ENCODE measurements at places on chromosomes 13 and 19.

DNA sequence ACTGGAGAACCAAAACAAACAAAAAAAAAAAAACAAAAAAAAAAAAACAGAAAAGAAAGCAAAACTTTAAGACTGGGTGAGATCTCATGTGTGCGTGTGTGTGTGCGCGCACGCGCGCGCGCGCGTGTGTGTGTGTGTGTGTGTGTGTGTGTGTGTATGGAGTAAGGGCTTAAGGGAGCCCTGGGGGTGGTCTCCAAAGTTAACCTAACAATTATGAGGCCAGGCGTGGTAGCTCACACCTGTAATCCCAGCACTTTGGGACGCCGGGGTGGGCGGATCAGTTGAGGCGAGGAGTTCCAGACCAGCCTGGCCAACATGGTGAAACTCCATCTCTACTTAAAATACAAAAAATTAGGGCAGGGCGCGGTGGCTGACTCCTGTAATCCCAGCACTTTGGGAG is 46.7 kb downstream of the CYP4F22 start:
- DNase-seq: no peak

- DNase-seq: no peak
These were observed 24.5 kb downstream of the UQCRFS1 start for GRCh38 chr19:29188289-29189032.

GRCh38 chr13:43797869-43798268 is 11.1 kb upstream of the ENOX1 start:
- DNase-seq: peak; percentile 36

- DNase-seq: no peak
These were observed 145.6 kb downstream of the FLT1 start for GRCh38 chr13:28349371-28349770.

DNA sequence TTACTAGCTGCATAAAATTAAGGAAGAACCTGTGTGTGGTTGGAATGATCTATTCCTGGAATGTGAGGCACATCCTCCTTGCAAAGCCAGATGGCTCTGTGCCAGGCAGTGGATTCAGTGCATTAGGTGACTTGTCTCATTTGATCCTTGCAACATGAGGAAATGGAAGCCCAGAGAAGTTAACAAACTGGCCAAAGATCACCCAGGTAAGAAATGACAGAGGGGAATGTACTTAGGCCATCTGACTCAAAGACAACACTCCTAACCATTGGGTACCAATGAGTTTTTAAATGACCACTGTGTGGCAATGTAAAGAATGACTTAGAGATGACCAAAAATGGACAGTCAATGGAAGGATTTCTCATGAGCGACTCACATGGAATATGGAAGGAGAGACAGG is 114.2 kb upstream of the RXFP2 start:
- DNase-seq: no peak

DNA sequence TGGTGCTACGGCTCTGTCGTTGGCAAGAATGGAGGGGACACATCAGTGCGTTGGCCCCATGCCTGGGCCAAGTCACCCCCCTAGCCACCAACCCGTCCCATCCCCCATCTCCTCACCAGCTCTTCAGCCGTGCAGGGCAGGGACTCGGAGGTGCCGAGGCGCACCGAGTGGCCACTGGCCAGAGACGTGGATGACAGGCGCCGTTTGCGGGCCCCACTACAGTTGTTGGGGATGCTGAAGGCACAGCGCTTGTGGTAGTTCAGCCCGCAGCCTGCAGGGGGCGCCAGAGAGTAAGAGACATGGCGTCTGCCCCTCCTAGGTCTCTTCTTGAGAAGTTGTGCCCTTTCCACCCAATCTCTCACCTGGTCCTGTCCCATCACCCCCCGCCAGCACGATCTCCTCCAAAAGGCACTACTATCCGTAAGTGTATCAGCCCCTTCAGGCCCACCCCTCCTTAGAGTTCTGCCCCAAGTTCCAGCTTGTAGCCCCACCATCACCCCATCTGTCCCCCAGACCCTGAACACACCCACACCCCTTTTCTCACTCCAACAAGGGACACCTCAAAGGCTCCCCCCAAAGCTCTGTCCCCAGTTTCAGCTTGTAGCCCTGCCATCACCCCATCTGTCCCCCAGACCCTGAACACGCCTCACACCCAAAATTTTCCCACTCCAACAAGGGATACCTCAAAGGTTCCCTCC is 12.4 kb downstream of the PRKD2 start:
- peak; percentile 59 for DNase-seq

DNA sequence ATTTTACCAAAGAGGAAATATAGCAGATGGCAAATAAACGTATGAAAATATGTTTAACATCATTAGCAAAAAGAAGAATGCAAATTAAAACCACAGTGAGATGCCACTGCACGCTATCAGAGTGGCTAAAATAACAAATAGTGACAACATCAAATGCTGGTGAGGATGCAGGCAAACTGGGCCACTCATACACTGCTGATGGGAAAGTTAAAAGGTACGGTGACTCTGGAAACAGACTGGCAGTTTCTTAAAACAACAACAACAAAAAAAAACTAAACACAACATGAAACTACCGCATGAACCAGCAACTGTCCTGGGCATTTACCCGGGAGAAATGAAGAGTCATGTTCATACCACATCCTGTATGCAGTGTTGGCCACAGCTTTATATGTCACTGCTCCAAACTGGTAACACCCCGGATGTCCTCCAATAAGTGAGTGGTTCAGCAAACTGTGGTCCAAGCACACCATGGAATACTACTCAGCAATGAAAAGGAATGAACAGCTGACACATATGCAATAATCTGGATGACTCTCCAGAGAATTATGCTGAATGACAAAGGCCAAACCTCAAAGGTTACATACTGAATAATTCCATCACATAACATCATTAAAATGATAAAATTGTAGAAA is 22.3 kb downstream of the EPS15L1 start:
- DNase-seq: peak; percentile 24

GRCh38 chr13:99347335-99347878 is 40.2 kb upstream of the GPR183 start:
- DNase-seq: no peak

DNA sequence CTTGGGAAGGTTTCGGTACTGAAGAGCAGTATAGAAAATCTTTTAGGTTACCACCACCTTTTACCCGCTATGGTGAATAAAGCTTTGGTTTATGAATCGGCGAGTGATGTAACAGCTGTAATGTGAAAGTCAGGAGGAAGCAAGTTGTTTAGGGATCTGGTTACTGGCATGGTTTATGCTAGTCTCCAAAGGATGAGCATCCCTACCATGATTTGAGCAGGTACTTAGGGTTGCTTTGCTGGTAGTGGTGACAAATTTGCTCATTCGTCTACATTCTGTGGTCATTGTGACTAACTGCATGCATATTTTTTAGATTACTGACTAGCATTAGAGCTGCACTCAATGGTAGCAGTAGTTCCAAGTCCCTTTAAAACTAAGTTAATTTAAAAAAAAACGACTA is 104.1 kb downstream of the FRY start:
- no peak for DNase-seq

GRCh38 chr19:5809053-5809452 is 4.2 kb downstream of the NRTN start:
- no peak for DNase-seq

- DNase-seq: no peak
These were observed 22.3 kb downstream of the OR10H3 start for GRCh38 chr19:15759962-15760565.

- no peak for DNase-seq
These were observed 124.1 kb downstream of the PCCA start for GRCh38 chr13:100212904-100213553.

GRCh38 chr19:46958532-46958931 is 61.1 kb upstream of the NPAS1 start:
- peak; percentile 64 for DNase-seq

GRCh38 chr13:48159401-48159800 is 64.5 kb upstream of the MED4 start:
- no peak for DNase-seq

- no peak for DNase-seq
These were observed 303.6 kb upstream of the DACH1 start for GRCh38 chr13:72170571-72170970.

DNA sequence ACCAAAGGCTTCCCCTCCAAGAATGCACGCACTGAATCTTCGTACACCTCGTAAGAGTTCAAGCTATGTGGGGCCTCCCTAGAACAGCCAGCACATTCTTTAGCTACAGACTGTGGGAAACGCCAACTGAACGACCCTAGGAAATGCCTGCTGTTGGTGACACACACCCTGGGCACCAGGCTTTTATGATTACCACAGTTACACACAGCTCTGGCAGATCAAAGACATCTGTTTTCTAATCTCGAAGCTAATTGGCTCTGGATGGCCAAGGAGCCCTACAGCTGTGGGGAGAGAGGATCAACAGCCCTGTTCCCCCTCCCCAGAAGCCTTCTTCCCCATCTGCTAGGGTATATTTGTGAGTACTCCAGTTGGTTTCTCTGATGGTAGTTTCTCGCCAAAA is 123.0 kb downstream of the COL4A1 start:
- DNase-seq: no peak

DNA sequence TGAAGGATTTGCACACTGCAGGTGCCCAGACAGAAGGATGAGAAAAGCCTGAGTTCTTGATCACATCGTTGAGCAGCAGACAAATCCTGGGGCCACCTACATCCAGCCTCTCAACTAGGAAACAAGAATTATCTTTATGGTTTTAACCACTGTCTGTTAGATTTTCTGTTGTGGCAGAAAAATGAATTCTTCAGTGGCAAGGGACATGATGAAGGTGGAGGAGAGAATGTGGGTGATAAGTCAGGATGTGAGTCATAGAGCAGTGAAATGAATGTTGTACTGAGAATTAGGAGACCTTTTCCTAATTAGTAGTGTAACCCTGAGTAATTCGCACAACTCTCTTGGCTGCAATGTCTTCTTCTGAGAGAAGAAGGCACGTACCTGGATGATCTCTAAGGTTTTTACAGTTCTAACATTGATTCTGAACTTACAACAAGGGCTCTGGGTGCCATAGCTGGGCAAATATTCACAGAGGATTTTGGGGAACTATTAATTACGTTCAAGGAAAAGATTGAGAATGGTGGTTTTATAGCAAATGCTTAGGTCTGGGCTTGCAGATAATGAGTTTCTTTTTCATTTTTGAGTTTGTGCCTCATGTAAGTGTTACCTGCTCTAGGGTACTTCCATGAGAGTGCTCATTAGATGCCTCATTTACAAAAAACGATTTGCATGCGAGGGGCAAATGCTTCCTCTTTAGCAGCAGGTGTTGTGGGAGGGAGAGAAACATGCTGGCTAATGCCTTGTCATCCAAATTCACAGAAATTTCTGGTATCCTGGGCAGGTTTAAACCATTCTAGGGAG is 111.0 kb upstream of the KL start:
- peak; percentile 33 for DNase-seq

DNA sequence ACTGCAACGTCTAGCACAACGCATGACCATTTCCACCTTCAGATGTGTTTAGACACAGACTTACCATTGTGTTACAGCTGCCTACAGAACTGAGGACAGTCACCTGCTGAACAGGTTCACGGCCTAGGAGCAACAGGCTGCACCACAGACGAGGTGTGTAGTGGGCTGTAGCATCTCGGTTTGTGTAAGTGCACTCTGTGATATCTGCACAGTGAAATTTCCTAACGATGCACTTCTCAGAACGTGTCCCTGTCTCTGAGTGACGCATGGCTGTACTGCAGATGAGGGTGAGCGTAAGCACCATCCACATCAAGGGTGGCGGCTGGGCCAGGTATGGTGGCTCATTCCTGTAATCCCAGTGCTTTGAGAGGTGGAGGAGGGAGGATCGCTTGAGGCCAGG is 15.2 kb downstream of the DCUN1D2 start:
- DNase-seq: no peak

GRCh38 chr13:53266757-53267156 is 238.1 kb downstream of the OLFM4 start:
- no peak for DNase-seq

DNA sequence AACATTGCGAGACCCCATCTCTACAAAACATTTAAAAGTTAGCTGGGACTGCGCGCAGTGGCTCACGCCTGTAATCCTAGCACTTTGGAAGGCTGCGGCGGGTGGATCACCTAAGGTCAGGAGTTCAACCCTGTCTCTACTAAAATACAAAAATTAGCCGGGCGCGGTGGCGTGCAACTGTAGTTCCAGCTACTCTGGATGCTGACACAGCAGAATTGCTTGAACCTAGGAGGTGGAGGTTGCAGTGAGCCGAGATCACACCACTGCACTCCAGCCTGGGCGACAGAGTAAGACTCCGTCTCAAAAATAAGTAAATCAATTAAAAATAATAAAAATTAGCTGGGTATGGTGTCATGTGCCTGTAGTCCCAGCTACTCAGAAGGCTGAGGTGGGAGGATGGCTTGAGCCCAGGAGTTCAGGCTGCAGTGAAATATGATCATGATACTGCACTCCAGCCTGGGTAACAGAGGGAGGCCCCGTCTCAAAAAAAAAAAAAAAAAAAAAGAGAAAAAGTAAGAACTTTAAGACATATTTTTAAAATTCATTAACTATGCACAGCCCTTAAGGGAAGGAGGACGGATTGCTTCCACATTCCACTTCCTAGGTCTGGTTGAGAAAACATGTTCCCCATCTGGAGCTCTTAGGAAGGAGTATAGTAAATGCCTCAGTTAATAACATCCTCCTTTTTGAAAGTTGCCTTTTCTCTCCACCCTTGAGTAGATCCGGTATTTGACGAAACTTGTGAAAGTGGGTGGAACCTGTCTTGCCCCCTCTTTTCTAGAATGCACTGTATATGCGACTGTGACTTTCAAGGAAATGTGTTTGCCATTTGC is 26.1 kb downstream of the EXOC3L2 start:
- no peak for DNase-seq

DNA sequence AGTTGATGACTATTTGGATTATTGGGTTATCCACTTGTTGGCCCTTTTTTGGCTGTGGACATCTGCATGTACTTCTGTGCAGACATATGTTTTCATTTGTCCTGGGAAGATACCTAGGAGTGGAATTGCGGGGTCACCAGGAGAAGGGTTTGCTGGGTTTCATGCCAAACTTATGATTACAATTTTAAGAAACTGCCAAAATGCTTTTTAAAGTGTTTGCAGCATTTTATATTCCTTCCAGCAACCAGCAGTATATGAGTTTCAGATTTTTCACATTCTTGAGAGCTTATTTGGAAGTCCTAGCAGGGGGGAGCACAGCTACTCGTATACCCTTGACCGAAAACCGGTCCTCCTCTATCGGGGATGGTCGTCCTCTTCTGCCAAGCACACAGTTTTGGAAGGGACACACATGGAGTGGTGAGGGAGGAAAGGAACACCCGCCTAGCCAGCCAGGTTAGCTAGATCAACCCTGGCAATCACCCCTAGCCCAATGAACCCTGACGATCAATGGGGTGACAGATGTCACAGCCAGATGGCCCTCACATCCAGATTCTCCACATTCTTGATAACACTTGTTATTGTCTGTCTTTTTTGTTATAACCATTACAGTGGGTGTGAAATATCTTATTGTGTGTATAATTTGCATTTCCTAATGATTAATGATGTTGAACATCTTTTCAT is 26.7 kb upstream of the RNF113B start:
- no peak for DNase-seq
